ACHN (cell line): ENCODE measurements at places on chromosomes 2 and 18.

GRCh38 chr2:231170055-231170454 lies 28.4 kb upstream of the ARMC9 start:
- DNase-seq: no peak

GRCh38 chr2:109182426-109182825 lies 53.4 kb downstream of the SH3RF3 start:
- no peak for DNase-seq

DNA sequence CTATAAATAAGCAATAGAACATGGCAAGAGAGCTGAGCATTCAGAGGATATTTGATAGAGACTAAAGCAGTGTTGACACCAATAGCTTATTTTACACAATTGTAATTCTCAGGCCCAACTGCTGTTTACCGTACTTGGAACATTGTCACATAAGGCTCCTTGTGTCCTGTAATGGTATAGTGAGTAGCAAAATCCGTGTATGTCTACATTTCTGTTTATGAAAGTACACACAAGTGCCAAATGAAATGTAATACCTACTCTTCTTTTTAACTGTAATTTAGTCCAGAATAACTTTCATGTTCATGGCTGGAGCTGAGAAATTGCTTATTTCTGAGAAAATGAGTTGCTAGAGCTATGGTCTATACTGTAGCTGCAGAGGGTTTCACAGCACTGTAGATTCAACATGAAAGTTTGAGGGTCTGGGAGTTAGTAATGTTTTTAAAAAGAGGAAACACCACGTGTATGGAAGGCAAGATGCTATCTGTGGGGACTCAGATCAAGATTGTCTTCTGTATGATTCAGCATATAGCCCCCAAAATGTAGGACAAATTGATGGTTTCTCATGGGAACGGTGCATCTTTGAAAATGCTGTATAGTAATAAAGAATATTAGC lies 110.2 kb upstream of the NOSTRIN start:
- DNase-seq: no peak

- no peak for DNase-seq
Measured at GRCh38 chr2:200127848-200128247, 172.5 kb downstream of the MAIP1 start.

DNA sequence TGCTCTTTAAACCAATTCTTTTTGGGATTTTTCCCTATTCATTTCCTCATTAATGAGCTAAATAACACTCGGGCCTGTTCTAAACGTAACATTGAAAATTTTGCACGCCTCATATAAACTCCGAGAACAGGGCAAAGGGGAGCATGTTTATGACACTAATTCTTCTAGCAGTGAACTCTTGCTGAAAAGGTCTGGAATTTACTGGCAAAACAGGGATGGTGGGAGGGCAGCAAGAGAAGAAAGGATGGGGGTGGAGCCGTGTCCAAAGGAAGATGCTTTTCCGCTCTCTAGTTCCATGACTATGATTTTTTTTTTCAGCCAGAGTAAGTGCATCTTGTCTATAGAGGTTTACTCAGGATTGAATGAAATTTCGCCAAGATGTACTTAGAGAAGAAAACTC lies 50.0 kb upstream of the IL1R1 start:
- no peak for DNase-seq

DNA sequence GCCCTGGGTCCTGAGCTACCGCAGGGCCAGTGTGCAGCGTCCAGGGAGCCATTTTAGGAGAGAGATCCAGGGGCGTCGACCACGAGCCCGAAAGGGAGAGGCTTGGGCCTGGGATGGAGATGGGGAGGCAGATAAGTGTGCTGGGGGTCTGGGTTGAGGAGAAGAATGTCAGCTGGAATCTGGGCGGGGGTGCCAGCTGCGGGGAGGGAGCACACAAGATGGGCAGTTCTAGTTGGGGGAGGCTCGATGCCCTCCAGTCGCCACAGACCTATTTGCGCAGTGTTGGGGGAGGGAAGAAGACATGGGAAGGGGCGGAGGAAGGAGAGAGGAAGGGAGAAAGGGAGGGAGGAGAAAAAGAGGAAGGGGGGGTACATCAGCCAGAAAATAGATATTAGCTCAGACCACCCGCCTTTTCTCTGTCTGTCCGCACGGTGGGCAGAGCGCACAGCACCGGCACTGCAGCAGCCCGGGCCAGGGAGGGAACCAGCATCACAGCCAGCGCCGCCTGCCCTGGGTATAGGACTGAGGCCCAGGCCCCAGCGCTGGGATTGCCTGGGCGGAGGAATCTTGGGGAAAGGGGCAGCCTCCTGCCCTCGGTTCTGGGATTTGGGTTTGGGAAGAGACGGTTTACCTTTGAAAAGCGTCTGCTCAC lies 1.9 kb upstream of the HOXD11 start:
- DNase-seq: no peak

DNA sequence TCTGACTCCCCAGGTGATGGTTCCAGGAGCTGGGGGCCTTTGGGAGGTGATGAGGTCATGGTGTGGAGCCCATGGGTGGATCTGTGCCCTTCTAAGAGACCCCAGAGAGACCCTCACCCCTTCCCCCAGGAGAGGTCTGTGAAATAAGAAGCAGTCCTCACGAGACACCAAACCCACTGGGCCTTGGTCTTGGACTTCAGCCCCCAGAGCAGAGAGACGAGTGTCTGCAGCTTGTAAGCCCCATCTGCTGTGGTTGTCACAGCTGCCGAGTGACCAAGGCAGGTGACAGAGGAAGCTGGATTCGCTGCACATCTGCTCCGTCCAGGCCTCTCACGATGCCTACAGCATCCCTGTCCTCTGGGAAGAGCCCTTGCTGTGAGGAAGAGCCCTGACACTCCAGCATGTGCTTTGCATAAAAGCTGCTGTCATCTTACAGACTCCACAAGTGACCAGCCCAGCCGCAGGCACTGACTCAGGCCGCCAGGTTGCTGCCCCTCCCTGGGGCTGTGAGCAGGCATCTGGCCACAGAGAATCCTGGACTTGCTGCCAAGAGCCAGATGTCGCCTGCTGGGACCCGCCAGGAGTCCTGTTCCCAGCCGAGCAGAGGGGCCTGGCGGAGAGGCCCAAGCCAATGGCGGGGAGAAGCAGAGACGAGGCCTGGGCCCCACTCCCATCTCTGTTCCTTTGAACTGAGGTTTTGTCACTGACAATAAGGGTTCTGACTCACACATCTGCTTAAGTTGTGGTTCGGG lies 150.8 kb downstream of the PXDN start:
- DNase-seq: peak; percentile 84

- no peak for DNase-seq
Measured at GRCh38 chr18:50441016-50441415, 66.2 kb downstream of the SKA1 start.

DNA sequence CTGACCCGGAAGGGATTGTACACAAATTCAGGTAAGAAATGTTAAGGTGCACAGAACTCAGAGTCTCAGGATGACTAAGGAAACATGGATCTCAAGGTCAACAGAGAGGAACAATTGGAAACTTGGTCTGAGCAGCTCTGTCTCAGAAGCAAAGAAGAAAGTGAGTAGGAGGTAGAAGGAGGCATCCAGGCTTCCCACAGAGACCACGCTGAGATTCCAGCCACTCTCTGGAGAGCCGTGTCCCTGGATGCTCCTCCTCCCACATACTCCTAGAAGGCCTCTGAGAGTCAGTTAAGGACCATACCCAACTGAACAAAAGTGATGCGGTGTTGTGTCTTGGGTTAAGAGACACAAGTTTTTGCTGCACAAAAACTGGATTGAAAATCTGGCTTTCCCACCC lies 8.6 kb upstream of the PLB1 start:
- no peak for DNase-seq
